CMK (cell line): ENCODE measurements at places on chromosomes 11 and 22.

- no peak for DNase-seq
Observed at GRCh38 chr11:123718469-123718868, 23.0 kb downstream of the ZNF202 start.

DNA sequence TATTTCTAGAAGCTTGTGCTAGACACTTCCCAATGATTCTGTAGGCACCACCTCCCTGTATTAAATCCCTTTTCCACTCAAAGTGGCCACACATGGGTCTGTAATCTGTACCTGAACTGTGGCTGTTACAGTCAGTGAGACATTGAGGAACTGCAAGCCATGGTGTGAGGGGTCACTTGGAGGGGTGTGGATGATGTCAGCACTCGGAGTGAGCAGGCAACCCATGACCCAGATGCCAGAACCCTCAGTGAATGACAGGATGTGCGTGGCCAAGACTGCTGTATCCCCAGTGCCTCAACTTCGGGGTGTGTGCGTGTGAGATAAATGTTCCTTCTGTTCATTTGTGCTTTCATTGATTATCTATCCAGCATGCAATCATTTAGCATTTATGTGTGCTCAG lies 14.7 kb upstream of the SHANK3 start:
- DNase-seq = no peak

GRCh38 chr11:77080643-77081210 lies 14.0 kb downstream of the CAPN5 start:
- no peak for DNase-seq

GRCh38 chr11:8056810-8057463 lies 24.1 kb upstream of the TUB start:
- no peak for DNase-seq

DNA sequence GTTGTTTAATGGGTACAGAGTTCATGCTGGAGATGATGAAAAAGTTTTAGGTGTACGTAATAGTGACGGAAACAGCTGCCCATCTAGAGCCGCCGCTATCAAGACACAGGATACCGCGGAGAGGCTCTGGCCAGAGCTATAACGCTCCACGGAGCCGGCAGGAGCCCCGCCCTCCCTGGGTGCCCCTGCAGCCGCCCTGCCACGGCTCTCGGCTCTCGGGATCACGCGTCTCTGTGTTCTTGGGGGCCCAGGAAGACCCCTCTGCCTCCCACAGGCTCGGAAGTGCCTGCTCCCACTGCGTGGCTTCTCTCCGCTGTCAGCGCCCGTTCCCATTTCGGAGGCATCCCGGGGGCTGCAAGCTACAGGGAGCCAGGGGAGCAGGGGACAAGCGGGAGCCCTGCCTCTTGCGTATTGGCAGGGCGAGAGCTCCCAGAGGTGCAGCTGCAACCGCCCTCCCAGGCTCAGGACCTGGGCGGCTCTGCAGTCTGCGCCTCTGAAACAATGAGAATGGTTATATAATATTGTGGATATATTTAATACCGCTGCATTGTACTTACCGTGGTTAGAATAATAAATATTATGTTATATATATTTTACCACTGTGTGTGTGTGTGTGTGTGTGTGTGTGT lies 13.7 kb downstream of the GLYATL2 start:
- DNase-seq = no peak

GRCh38 chr11:96538622-96539021 lies 148.8 kb downstream of the JRKL start:
- no peak for DNase-seq

GRCh38 chr11:69664901-69665300 lies 10.3 kb downstream of the LTO1 start:
- DNase-seq = no peak
